ENCODE measurements at places on chromosomes 4 and X.

- DNase-seq: no peak
These were observed 65.1 kb downstream of the PPP3CA start for GRCh38 chr4:101282076-101282844.

GRCh38 chr4:184268584-184269160 is 51.0 kb upstream of the ENPP6 start:
- DNase-seq: no peak

- DNase-seq: no peak
These were observed 34.4 kb downstream of the TMSB4X start for GRCh38 chrX:13009273-13009672.

- no peak for DNase-seq
These were observed 543.9 kb downstream of the GALNTL6 start for GRCh38 chr4:172357006-172357540.

- no peak for DNase-seq
These were observed 236.9 kb downstream of the DCLK2 start for GRCh38 chr4:150315175-150315574.

DNA sequence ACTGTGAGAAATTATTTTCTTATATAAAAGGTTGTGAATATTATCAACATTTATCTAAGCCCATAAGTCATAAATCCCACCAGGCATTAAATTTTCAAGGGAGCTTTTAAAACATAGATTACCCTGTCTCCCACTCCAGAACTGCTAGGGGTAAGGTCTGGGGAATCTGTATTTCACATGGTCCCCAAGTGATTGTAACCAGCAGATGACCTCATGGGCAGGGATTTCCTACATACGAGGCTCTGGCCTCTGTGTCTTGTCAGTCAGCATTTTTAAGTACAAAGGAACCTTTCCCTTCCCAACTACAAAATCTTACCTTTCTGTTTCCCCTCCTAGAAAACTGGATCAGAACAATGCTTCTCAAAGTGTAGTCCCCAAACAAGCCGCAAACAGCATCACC is 188.6 kb downstream of the TSPAN5 start:
- no peak for DNase-seq

DNA sequence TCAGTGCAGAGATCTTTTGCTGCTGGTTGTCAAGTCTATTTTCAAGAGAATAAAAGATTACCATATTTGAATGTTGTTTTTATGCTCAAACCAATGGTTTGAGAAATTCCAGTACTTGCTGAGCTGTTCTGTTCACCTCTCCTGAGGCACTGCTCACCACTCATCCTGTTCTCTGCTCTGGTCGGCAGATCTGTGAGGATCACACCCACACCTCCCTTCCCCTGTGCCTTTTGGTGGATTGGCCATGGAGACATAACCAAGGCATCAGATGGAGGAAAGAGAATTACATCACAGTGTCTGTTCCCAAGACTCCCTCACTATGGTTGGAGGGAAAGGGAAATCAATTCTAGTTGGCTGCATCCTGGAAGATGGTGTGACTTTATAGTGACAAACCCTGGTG is 391.6 kb downstream of the ARHGAP24 start:
- no peak for DNase-seq

DNA sequence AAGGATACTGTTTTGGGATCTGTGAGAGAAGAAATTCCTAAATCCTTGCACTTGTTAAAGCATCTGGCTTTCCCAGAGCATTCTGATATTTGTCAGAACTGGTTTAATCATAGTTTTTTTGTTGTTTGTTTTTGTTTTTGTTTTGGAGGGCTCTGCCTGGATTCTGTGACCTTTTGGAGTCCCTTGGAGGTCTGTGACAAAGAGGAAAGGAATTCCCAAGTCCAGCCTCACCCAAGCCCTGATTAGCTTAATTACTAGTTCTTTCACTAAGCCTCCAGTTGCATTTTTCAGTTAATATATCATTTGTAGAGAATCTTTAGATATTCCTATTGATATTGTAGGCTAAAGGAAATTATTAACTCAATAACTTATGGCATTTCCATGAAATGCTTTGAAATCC is 711 bp downstream of the ACE2 start:
- DNase-seq: no peak

DNA sequence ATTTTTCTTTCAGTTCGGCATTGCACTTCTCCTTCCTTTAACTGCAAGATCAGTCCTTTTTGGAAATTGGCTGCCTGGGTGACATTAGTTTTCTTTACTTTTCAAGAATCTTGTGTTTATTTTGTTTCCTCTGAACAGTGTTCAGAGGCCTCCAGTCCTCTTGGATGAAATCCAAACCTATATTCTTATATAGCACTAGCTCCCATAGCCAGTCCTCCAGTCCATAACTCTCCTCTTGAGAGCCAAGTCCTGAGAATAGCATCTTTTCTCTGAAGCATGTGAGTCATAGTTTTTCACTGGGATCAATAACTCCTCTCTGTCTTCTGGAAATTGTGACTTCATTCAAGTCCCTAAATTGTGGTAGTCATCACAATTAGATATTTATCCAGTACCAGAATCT is 357.5 kb downstream of the RAPGEF2 start:
- no peak for DNase-seq

DNA sequence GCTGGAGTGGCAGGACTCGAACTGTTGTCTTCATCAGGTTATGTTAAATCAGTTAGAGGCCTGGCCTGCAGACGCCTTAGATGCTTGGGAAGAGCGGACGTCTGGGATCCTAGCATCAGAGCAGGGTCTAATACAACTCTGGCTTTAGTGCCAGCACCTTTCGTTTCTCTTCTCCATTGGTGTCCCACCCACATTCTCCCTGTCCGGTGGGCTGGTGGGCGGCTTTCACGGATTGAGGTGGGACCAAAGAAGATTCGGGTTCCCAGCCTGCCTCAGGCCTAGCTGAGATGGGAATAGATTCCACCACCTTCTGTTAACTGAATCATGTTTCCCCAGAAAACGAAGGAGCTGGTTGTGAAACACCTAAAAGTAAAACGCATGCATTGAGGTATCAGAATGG is 939 bp downstream of the PDK3 start:
- no peak for DNase-seq

- no peak for DNase-seq
These were observed 200.4 kb downstream of the ARAP2 start for GRCh38 chr4:36043901-36044300.

DNA sequence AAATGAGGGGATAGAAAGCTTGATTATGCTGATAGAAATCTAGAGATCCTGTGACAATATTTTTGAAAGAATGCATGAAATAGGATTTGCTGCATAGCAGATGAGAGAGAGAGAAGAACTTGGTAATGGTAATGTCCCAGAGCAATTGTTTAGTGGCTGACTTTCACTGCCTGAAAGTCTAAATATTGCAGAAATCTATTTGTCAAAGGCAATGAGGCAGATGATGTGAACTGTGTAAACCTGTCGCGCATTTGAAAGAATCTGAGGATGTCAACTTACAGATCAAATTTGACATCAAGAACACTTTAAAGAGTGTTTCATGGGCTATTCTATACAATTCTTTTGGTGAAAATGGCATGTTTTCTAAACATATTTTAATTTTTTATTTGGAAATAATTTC is 133.6 kb downstream of the GPM6A start:
- DNase-seq: no peak

GRCh38 chr4:162793571-162793970 is 373.1 kb downstream of the NAF1 start:
- DNase-seq: no peak

DNA sequence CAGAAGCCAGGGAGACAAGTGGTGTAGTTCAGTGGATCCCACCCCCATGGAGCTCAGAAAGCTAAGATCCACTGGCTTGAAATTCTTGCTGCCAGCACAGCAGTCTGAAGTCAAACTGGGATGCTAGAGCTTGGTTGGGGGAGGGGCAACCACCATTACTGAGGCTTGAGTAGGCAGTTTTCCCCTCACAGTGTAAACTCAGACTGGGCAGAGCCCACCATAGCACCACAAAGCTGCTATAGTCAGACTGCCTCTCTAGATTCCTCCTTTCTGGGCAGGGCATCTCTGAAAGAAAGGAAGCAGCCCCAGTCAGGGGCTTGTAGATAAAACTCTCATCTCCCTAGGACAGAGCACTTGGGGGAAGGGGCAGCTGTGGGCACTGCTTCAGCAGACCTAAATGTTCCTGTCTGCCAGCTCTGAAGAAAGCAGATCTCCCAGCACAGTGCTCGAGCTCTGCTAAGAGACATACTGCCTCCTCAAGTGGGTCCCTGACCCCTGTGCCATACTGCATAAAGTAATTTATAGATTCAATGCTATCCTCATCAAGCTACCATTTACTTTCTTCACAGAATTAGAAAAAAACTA is 163.2 kb downstream of the HHIP start:
- no peak for DNase-seq

DNA sequence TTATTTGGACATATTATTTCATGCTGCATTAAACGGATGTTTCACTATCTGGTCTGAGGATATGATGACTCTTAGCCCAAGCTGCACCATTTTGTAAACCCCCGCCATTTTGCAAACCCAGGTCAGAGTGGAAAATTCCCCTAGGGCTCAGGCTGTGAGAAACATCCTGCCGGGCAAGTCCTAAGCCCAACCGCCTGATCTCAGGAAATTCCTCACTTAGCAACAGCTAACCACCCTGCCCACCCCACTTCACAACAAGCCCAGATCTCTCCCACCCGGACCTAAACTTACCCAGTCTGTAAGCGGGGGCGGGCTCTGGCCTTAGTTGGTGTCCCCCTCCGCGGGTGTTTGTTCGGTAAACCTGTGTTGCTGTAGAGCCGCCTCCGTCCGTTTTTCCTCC is 2747.1 kb downstream of the PCDH7 start:
- DNase-seq: no peak

DNA sequence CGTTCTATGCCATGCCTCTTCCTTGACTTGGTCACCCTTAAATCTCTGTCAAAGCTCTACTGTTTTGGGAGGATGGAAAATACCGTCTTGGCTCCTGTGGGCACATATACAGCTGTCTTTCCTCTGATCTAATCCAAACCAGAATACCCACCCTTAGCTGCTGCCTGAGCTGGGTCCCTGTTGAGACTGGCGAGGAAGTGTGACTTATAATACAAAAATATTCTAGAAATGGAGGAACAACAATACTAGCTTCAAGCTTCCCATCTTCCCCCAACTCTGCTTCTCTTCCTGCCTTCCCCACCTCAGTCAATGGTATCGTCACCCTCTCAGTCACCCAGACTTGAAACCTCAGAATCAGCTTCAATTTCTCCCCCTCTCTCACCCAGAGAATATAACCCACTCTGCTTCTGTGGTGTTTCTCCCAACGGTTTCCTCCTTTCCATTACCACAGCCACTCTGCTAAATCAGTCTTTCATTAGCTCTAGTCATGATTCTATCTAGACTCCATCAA is 599 bp upstream of the IL2RG start:
- DNase-seq: no peak

- no peak for DNase-seq
These were observed 55.4 kb downstream of the ZNF827 start for GRCh38 chr4:145883101-145883694.

GRCh38 chrX:153487590-153488071 is 7.1 kb upstream of the BGN start:
- DNase-seq: no peak

DNA sequence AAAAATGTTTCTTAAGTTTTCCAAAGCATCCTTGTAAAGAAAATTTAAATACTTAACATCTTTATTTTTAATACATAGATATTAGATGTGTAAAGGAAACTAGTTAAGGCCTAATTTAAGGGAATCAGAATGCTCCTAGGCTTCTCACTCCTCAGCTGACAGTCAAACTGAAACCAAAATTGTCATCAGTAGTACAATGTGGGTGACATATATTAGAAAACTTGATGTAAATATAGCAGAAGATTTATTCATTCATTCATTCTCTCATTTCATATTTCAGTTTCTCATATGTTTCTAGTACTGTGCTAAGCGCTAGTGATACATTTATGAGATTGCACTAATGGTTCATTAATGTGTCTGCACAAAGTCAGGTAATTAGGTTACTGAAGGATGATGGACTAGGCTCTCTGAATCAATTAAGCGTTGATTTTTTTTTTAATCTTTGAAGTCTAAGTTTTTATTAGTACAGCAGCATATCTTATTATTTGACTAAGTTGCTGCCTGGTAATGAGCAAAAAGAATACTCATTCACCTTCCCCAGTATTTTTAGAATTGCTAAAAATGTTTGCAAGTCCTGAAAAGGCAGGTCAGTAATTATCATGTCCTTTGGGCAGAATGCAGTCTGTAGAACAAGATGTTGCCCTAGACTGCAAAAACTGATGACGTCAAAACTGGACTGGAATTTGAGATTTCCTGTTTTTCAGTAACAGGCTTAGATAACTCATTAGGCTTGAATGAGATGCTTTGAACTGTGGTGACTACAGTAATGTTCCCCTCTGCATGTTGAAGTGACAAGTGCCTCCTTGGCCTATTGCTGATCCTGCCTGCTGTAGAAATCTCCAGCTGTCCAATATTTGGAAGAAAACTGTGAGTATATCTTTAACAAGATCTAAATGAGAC is 128.7 kb downstream of the ARHGAP24 start:
- DNase-seq: no peak

- no peak for DNase-seq
These were observed 11.0 kb upstream of the DUSP9 start for GRCh38 chrX:153635788-153636668.

DNA sequence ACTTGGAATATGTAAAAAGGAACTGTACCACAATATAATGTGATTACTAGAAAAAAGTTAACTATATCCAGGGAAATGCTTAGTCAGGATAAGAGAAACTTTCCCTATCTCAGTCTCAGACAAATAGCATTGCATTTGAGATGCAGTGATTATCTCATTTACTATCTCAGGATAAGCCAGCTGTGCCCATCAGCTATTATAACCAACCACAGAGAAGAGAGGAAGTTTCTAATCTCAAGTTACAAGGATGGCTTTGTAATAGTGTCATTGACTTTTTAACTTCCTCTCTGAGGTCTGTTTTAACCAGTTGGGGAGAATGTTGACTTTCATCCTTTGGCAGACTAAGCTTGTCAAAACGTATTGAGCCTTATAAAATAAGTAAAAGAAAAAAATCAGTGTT is 56.5 kb downstream of the SNX25 start:
- DNase-seq: no peak

DNA sequence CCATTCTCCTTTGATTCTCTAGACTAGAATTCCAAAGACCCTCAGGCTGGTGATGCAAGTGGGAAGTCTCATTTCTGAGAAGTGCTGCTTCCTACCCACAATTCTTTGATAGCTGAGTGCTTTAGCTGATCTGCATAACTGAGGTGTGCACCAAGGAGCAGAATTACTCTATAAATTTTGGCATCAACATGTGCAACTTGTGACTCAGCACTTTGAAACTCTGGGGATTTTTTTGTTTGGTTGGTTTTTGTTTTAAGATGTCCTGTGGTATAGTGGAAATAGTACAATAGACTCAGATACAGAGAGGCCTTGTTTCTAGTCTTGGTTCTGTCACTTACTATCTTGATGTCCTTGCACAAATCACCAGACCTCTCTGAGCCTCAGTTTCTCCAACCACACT is 148.4 kb downstream of the AR start:
- no peak for DNase-seq

DNA sequence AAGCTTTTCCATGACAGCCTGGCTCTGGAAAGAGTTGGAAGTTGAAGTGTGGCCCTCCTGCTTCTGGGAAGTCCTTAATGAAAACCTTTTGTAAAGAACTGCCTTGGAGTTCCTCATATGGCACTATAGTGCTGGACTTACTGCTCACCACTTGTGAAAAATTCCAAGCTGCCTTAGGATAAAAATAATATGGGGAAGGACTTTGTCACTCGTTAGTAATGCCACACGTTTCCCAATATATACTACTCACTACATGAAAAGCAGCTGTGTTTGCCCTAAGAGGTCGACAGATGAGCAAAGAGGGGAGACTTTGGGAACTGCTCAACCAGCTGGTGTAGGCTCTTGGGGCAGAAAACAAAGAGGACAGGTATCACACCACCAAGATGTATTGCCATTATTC is 11.7 kb downstream of the OPHN1 start:
- DNase-seq: no peak

- DNase-seq: no peak
These were observed 145.9 kb downstream of the PCDH19 start for GRCh38 chrX:100264200-100264599.

All from cortex of kidney (tissue), 1 donor.